ENCODE measurements at places on chromosomes 6 and 20.

DNA sequence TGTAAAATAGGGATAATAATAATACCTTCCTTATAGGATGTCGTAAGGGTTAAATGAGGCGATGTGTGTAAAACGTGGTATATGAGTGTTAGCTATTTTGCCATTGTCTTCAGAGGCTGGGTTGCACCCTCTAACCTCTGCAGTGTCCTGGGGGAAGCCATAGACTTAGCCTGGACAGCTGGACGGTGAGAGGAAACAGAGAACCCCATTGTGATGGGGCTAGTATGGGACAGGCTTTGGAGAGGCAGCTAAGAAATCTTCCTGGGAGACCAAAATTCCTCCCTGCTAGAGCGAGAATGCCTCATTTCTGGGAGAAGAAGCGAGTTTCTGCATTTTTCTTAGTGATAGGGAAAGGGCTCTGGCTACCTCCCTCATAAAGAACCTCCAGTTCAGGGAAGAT lies 22.8 kb downstream of the KCNB1 start:
- DNase-seq: no peak

GRCh38 chr6:50093938-50094272 lies 44.2 kb upstream of the DEFB112 start:
- DNase-seq: no peak

DNA sequence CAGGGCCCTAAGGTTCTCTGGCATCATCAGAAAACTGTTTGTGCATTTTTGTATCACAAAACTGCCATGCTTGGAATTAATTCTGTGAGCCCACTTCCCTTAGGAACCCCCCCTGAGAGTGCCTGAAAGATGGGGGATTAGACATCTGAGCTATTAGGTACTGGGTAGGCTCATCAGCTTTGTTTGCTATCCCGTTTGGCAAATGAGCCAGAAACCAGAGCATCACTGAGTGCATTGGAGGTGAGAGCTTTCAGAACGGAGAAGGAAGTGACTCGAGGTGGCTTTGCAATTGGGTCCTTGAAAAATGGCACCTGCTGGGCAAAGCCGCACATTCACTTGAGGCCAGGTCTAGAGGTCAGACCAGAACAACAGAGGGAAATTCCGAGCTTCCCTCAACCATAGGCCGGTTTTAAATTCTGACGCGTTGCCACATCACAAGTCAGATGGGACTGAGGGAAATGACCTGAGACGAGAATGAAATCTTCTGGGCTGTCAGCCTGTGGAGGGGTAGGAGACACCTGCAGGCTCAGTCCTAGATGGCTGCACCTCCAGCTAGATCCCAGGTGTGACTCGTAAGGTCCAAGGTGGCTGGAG lies 8.4 kb upstream of the GLP1R start:
- DNase-seq: no peak

- DNase-seq: no peak
Observed at GRCh38 chr6:8674126-8674525, 238.8 kb upstream of the SLC35B3 start.

DNA sequence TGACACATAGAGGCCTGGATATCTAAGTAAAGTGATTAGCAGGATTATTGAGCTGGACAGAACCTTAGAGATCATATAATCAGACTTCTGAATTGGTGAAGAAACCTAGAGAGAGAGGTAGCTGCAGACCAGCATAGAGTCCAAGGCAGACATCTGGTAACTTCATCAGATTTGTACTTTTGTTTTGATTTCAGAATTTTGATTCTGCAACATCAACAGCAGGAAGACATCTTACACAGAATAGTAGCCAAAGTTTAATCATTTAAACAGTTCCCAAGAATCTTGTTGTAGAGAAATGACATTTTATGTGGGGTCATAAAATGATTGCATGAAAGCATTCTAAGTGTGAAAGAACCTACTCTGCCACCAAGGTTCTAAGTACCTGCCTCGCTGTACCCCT lies 39.4 kb downstream of the RPRD1B start:
- DNase-seq: no peak

DNA sequence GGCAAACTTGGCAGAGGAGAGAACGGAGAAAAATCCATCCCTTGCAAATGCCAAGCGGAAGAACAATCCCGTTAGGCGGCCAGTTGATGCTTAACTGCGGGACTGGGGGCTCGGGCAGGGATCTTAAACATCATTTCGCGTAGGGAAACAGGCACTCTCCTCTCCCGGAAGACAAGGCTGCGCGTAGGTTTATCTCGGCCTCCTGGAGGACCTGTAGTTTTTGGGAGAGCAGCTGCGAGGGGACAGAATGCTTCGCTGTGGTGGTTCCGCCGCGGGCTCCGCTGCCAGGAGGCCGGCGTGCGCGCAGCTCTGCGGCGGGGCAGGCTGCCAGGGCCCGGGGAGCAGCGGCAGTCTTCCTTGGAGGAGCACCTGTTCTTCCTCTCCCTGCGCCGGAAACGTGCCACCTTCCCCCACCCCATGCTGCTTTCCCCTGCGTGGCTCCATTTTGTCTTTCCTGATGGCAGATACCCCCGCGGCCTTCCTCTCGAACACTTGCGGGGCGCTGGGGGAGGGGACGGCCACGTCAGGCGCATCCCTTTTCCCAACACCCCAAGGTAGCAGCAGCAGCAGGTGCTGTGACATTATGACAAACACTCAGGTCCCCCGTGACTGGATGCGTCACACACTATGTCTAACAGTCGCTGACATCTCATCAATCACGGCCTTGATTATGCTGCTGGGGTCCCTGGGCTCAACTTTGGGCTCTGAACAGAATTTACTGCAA lies 230.7 kb upstream of the BTBD3 start:
- no peak for DNase-seq

DNA sequence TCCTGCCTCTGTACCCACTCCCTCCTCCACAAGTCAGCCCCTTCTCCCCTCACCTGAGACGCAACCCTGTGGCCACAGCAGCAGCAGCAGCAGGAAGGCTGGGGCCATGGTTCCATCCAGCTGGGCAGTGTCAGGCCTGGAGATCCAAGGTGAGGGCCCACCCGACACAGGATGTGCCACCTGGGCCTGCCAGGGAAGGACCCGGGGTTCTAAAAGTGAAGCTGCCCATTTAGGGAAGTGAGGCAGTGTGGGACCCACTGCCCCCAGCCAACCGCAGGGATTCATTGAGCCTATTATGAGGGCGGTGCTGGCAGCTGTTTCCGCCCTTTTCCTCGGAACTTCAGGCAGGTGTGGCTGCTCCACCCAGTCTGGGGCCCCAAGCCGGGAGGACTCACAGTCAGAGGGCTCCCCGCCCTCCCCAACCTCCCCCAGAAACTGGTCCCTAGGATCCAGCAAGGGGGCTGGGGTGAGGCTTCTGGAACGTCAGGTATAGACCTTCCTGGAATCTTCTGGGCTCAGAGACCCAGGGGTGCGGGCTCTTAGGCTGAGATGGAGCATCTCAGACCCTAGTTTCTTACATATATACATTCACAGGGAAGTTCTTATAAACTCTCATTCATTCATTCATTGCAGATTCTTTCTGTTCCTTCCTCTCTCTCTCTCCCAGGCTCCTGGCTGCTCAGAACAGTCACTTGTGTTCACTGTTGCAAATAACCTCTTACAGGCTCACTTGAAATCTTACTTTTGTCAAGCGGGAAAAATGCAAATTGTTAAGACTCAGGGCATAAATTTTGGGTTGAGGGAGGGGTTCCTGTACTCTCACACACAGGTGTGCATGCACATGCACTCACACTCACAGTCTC lies at the start of gene TREML2:
Gene TREML2 (minus strand): TSS at position 249 of the 863 bp plus-strand sequence. CDS start 141 bp downstream, at position 108.
- DNase-seq: no peak

GRCh38 chr6:97176468-97176867 lies 106.5 kb downstream of the MMS22L start:
- no peak for DNase-seq

GRCh38 chr6:142551274-142551811 lies 249.5 kb downstream of the ADGRG6 start:
- no peak for DNase-seq
